ENCODE measurements at places on chromosomes 2 and 18.

GRCh38 chr2:84942166-84942565 lies 28.8 kb upstream of the KCMF1 start:
- DNase-seq, result no peak

DNA sequence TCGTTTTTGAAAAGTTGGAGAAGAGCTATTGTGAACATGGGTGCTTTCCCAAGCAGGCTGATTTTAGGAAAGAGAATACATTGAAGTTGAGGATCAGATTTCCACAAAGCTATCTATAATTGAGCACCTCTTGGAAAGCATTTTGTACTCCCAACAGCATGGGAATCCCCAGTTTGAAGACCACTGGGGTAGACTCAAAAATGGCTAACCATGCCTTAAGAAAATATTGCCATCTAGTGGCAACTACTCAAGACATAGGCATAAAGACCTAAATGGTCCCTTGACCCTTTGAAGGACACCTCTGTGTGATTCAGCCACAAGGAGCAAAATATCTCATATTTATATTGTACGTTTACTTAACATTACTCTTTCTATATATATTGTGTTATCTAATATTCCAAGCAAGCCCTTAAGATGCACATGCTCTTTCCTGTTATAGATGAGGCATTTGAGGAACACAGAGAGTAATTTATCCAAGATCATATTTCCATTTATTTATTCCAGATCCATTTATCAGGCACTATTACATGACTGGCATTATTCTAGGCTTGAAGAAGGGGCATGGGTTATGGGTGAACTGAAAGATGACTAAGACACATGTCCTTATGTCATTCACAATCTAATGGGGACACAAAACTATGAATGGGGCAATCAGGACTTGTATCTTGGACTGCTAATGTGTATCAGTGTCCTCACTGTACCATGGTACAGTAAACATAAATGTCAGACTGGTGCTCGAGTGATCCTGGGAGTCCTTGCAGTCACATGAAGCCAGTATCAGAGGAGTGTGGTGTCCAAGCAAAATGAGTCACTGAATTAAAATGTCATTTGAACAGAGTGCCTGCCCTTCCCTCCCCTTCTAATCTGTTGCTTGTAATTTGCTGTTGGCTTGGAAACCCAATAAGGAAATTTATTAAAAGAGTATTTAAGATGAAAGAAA lies 121.0 kb upstream of the XPO1 start:
- DNase-seq, result no peak

DNA sequence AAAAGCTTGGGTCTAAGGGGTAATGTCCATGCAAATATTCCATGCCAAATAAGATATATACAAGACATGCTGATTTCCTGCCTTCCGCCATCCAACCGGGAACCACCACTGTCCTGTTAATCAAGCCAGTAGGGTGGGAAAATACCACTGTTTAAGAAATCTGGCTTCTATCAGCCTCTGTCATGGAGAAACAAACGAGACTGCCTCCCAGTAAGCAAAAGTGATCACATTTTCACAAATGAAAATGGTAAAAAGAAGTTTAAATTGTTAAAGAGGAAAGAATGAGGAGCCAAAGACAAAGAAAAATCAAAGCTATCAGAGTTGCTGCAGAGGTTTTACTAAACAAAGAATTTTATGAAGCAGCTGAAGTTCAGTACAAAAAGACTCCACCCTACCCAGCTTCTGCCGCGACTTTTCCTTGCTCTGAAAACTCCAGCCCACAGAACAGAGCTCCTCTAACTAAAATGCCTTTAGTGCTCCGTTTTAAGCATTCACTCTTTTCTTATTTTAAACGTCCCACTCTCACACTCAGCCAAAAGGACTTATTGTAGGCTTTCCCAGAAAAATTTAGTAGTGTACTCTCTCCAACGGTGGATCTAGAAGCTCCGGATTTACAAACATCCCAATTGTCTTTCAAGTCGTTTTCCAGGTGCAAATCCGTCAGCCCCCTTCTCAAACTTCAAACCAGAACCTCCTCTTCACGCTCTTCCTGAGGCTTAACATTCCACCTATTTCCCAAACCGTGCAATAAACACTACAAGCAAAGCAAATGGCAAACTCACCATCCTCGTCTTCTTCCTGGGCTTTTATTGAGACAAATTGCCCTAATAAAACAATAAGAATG lies 613 bp downstream of the COL5A2 start:
- DNase-seq, result no peak

GRCh38 chr2:140442319-140442718 lies 1662.1 kb upstream of the NXPH2 start:
- DNase-seq, result no peak

DNA sequence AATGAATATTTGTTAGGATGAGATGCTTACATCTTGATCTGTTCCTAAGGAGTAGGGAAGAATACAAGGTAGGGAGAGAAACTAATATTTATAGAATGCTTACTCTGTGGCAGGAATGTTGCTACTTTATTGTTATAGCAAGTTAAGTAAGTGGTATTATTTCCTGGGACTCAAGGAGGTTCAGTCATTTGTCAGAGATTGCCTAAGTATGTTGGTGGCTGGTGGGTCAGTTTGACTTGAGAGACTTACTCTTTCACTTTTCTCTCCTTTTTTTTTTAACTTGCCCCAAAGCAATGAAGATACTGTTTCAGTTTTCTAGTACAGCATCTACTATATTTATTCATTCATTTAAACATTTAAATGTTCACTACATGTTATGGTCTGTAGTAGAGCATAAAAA lies 209.2 kb upstream of the STON1 start:
- no peak for DNase-seq

- no peak for DNase-seq
Observed at GRCh38 chr2:88754585-88755320, 63.3 kb downstream of the RPIA start.

- no peak for DNase-seq
Observed at GRCh38 chr2:239893236-239893515, 132.0 kb downstream of the NDUFA10 start.

DNA sequence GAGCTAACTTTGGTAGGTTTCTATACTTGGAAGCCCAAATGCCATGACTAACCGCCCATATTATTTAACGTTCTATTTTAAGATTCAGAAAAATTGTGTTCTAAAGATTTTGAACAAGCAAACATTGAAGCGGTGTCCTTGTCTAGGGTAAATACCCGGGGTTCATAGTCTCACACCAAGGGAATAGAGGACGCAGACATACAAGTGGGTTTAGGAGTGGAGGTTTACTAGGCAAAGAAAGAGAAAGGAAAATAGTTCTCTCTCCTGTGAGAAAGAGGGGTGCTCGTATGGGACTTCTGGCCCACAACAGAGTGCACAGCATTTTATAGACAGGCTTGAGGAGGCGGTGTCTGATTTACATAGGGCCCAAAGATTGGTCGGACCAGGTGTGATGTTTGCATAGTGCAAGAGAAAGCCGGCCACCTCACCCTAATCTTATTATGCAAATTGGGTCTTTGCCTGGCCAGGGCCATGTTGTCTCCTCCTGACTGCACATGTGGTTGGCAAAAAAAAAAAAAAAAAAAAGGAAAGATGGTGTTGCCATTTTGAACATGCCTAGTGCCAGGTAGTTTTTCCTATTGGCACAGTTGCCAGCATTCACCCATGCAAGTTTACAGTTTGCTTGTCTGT lies 1062.6 kb downstream of the LRP1B start:
- no peak for DNase-seq

- DNase-seq, result no peak
Observed at GRCh38 chr18:41999751-42000150, 44.7 kb downstream of the PIK3C3 start.

DNA sequence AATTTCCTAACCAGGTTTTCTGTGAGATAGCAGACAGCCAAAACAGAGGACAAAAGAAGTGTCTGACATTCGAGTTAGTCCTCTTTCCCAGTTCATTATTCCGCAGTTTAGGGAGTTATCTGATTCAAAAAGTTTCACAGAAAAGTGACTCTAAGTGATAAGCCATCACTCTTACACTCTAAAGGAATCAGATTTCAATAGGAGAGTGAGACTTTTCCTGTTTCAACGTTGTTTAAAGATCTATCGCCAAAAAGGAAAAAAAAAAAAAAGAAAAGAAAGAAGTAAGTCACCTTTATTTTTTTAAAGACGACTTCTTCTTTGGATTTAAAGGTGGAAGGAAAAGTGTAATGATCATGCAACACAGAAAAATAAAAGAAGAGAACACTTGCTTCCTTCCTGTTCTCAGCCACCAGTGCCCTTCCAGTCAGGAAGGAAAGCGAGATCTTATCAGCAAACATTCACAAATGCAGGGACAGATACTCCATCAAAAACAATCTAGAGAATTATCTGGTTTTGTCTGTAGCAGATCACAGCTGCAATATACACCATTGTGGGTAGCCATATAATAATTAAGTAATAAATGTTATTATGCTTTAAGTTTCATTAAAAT lies 49.8 kb downstream of the TFPI start:
- no peak for DNase-seq

DNA sequence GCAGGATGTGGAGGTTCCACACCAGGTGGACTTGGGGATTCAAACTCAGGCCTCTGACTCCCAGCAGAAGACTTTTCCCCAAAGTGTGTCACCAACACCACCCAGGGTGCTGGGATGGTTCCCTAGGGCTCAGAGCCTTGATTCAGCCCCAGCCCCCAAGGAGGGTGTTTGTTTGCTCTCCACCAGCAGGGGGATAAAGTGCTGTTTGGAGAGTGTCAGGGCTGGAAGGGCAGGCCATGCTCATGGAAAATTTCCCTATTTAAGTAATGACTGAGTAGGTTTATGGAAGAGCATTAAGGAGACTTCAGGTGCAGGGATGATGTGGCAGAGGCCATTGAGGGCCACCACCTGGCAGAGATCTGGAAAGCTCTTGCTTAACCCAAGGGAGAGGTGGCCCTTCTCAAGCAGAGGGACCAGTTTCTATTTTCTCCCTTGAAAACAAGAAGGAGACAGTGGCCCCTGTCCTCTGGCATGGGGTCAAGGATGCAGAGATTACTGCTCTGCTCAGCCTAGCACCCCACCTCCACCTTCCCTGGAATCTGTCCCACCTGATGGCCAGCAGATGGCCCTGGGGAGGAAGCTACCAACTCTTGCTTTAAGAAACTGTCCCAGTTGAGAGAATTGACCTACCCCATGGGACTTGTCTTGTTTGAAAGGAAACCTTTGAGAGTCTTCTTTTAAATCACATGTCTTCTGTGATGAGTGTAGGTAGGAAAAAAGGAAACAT lies 122.1 kb downstream of the ACOXL start:
- DNase-seq, result no peak

- DNase-seq, result no peak
Observed at GRCh38 chr2:16155366-16155765, 215.0 kb downstream of the MYCN start.

DNA sequence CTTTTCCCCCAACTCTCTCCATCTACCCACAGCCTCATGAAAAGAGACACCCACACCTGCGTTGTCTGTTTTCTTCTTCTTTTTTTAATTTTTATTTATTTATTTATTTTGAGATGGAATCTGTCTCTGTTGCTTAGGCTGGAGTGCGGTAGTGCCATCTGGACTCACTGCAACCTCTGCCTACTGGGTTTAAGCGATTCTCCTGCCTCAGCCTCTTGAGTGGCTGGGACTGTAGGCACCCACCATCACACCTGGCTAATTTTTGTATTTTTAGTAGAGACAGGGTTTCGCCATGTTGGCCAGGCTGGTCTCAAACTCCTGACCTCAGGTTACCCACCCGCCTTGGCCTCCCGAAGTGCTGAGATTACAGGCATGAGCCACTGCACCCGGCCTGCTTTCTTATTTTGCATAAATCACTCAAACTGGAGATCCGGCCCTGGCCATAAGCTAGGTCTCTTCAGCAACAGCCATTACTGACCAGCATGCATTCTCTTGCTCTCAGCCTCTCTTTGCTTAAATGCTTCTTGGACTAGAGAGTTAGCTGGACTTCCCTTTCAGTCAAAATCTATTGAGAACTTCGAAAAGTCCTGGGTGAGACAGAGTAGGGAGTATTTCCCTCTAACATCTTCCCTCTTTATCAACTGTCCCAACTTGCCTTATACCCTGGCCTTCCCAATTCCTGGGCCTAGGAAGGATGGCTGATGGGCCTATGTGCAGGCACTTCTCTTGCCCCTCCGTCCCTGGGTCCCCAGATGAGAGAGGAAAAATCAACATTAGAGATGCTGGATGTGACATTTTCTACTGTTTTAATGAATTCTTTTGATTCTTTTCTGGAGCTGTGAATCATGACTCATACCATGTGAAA lies 27.3 kb downstream of the MYCN start:
- no peak for DNase-seq

DNA sequence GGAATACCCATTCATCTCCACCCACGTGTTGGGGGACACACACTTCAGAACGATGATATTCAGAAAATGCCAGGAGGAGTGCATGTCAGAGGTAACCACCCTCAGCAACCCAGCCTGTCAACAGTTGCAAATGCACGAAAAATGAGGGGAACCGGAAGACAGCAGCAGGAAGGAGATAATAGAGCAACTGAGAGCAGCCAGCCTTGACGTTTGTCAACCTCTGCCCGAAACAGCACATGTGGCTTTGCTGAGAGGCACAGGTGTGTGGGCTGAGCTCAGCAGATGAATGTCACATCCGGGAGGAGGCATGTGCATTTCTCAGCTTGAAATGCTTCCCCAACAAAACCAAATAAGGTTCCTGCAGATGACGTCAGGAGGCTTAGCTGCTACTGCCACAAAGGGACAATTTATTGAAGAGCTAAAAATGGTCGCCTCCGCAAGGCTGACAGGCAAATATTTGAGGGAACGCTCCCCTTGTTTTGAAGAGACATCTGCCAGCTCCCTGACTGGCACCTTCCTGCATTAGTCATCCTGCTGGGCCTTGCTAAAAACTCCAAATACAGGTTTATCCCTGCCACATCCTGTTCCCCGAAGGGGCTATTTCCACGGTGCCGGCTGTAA lies 419.0 kb downstream of the NBAS start:
- DNase-seq, result peak; percentile 84

DNA sequence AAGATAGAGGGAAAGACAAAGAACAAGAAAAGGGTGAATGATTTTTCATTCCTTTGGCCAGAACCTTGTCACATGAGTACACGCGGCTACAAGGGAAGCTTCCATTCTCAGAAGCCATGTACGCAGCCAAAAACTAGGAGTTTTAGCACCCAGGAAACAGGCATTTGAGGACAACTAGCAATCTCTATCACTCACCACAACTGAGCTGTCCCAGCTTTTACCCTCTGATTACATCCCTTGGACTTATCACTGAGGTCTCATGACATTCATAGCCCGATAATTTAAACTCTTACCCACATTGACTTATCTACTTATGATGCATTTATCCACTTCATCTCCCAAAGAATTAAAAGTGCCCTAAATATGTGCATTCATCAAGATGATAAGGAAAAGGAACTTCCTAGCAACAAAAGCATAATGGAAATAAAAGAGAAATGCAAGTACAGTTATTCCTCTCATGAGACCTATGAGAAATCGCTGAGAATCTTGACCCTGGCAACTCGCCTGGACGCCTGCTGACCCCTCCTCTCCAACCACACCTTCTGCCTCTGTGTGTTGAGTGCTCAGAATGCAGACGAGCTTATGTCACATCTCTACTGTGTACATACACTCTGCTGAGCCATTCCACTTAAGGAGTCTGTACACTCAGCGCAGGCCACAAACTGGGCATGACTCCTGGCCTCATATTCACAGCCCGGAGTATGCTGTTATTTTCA lies 28.7 kb upstream of the MFSD6 start:
- no peak for DNase-seq

GRCh38 chr18:58892488-58892887 lies 27.8 kb downstream of the ZNF532 start:
- DNase-seq, result no peak

- DNase-seq, result peak; percentile 76
Observed at GRCh38 chr2:43611987-43612894, 16.4 kb upstream of the THADA start.

- peak; percentile 59 for DNase-seq
Observed at GRCh38 chr2:169824373-169825333, at the start of gene METTL5. Gene METTL5, minus strand, starts transcription at chr2:169824905. Its CDS starts 308 bp downstream, at chr2:169824597.

- no peak for DNase-seq
Observed at GRCh38 chr2:96767135-96767871, 6.6 kb downstream of the CNNM4 start.
